ENCODE measurements at places on chromosomes 2 and 18. TPM values are rescaled to one million over a fixed set of nuclear protein-coding genes. Genes with fewer than 3 reads are reported as not detected.

Gene CUL3
- 65.3 TPM for total RNA-seq

Gene ARMC9
- 16.0 TPM for total RNA-seq

Gene KLHL41
- total RNA-seq: 0.49 TPM

- H3K27ac ChIP-seq: no peak overlapping the region
- no peaks in the 10 kb centered on the region for H3K4me1 ChIP-seq
- DNase-seq: no peak
- no peaks in the 10 kb centered on the region for H3K36me3 ChIP-seq
- H3K27me3 ChIP-seq: no peaks in the 10 kb centered on the region
- H3K4me3 ChIP-seq: no peak overlapping the region
Observed at GRCh38 chr18:68533641-68534040, 181.3 kb downstream of the TMX3 start.

DNA sequence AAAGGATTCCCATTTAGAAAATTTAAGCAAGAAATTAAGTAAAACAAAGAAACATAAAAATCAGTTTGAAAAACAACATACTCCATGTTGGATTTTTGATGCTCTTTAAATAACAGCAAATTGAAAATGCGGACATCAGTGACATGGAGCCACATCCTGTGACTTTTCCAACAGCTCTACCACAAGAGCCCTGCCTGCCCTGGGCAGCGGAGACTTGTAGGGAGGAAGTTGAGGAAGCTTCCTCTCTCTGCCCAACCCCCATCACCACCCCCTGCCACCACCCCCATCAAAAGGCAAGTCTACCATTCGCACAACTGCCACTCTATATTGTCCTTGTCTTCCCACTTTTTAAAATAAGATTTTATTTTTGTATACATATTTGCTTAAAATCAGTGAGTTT, 32.8 kb upstream of the DAPL1 start:
- no peaks in the 10 kb centered on the region for H3K36me3 ChIP-seq
- H3K4me3 ChIP-seq: no peak overlapping the region
- peaks cover 9% of the 10 kb centered on the region for H3K4me1 ChIP-seq

DNA sequence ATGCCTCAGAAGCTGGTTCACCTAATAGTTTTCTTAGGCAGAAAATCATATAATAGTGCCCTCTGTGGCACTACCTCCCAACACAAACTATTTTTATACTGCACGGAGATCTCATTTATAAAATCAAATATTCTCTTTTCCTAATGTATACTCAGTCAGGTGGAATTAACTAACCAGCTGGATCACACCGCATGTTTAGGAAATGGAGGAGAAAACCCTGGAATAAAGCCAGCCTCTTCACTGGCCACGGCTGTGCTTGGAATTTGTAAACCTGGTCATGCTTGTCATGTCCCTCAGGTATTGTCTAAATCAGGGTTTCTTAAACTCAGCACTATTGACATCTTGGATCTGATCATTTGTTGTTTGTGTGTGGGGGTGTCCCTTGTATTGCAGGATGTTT, 85.6 kb downstream of the DOCK10 start:
- H3K4me1 ChIP-seq: peaks cover 42% of the 10 kb centered on the region
- peak overlapping the region; percentile 30 for H3K27ac ChIP-seq
- H3K36me3 ChIP-seq: no peaks in the 10 kb centered on the region

GRCh38 chr2:100009743-100010142, 132.6 kb downstream of the AFF3 start:
- no peak for DNase-seq
- H3K27me3 ChIP-seq: no peaks in the 10 kb centered on the region
- H3K36me3 ChIP-seq: no peaks in the 10 kb centered on the region

GRCh38 chr2:75964646-75965045, 253.9 kb upstream of the GCFC2 start:
- H3K4me3 ChIP-seq: no peak overlapping the region
- DNase-seq: no peak
- no peaks in the 10 kb centered on the region for H3K4me1 ChIP-seq
- H3K27me3 ChIP-seq: no peaks in the 10 kb centered on the region
- H3K27ac ChIP-seq: no peak overlapping the region

GRCh38 chr2:33505966-33506365, 29.5 kb downstream of the RASGRP3 start:
- H3K4me1 ChIP-seq: no peaks in the 10 kb centered on the region
- no peak overlapping the region for H3K4me3 ChIP-seq
- no peaks in the 10 kb centered on the region for H3K36me3 ChIP-seq
- H3K27me3 ChIP-seq: no peaks in the 10 kb centered on the region
- no peak overlapping the region for H3K27ac ChIP-seq
- DNase-seq: no peak
